ENCODE measurements at places on chromosomes 4 and X.
A peak's percentile ranks its signal among the peaks of the same experiment; 100 is the strongest.

DNA sequence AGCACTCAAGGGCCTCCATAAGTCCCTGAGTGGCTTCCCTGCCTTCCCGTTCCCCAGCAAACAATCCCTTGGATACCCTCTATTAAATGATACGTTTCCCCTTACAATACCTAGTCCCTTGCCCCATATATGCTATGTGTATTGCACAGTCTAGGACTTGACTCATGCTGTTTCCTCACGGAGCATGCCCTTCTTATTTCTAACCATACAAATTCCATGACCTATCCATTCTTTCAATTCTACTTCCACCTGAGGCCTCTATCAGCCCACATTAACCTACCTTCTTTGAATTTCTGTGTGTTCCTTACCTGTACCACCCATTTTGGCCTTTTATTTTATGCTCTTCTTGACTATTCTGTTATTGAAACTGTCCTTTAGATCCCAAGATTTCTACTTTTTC lies 2.9 kb upstream of the PGRMC2 start:
- DNase-seq: no peak

- DNase-seq: no peak
Observed at GRCh38 chrX:2325076-2325784, 175.5 kb downstream of the DHRSX start.

GRCh38 chr4:95251568-95251967 lies 297.2 kb downstream of the UNC5C start:
- DNase-seq: no peak

DNA sequence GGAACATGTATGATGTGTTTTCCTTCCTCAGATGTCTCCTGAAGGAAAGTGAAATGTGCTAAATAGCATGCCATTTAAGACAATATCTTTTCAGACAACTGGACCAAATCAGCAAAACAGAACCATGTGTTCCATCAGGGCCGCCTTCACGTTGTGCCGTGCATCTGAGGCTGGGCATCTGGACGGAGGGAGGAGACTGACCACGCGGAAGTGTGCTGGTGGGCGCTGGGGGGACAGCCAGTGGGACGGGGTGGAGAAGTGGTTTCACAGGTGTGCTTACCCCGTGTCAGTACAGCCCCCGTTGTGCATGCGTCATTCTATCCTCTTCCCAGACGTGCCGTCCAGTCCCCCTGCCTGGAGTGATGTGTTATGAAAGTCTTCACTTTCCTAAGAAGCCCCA lies 342.1 kb upstream of the FAT1 start:
- DNase-seq: no peak

DNA sequence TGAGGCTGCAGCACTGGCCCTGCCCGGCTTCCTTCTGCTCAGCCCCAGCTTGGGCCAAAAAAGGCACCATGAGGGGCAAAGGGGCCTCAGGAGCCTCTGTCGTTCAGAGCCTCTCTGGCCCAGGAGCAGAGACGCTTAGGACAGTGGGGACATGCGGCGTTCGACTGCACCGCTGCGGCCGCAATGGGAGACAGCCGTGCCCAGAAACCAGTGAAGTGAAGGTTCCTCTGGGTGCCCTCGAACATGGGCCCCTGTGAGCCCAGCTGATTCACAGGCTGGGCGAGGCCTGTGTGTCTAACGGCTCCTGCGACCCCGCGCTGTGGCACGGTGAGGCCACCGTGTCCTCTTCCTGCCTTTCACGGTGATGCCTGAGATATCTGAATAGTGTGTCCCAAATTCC lies 235.0 kb downstream of the AFAP1 start:
- no peak for DNase-seq

DNA sequence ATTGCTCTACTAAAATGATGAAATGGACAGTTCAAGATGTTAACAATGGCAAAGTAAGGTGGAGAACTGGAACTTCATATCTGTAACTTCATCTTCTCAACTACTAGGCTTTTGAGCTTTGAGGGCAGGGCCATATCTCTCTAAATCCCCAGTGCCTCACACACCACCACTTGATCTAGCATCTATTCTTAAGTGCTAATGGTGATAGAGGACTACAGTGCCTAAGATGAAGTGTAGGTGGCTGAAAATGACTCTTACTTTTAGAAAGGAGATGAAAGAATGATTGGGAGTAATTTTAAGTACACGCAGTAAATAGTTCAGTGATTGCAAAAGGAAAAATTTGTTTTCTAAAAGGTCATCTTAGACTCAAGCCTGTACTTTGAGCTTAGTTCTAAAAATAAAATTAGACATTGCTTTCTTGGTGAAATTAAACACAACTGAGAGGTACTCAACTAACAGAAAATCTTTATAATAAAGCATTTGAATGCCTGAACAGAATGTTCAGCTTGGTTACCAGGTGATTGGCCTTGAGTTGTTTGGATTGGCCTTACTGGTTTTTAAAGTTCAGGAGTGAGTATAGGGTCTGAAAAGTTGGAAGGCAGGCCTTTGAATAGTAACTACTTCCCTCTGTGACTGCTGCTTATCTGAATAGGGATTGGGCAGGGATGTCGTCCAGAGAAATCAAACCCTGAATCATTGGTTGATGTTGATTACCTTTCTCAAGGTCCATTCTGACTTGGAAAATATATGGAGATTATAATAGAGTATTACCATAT lies 45.4 kb downstream of the DIAPH2 start:
- no peak for DNase-seq

GRCh38 chr4:41215155-41215554 lies 813 bp upstream of the APBB2 start:
- no peak for DNase-seq

- no peak for DNase-seq
Observed at GRCh38 chr4:171667906-171668305, 145.3 kb upstream of the GALNTL6 start.

- DNase-seq: no peak
Observed at GRCh38 chr4:133910165-133910564, 291.4 kb downstream of the PABPC4L start.

GRCh38 chr4:55488716-55489115 lies 58.0 kb downstream of the CLOCK start:
- no peak for DNase-seq

DNA sequence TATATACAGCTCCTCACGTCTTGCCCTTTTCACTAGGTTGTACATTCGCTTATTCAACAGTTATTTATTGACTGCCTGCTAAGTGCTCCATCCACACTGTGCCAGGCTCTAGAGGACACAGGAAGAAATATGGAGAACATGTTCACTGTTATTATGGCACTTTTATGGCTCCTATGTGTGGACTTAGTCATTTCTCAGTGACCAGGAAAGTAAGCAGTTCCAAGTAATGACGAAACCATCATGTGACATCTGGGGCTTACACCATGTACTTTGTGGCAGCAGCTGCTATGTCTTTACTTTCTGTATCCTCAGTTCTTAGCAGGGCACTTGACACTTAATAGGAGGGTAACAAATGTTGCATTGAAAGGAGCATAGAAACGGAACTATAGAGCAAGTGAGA lies 278.0 kb downstream of the ANK2 start:
- no peak for DNase-seq

DNA sequence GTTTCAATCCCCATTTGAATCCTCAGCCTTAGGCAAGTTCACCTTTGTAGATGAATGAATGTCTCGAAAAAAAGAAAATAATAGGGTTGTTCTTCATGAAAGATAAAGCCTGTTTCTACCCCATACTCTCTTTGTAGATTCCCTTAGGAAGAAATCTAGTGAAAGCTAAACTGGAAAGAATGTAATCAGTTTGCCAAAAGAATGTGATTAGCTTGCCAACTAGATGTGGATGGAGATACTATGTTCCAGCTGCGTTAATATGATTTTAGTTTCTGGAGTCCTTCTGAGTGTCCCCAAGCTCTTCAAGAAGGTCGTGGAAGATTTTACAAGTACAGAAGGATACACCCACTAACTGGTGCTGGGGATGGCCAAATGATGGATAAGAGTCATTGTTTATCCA lies 162.3 kb upstream of the EDNRA start:
- DNase-seq: no peak

DNA sequence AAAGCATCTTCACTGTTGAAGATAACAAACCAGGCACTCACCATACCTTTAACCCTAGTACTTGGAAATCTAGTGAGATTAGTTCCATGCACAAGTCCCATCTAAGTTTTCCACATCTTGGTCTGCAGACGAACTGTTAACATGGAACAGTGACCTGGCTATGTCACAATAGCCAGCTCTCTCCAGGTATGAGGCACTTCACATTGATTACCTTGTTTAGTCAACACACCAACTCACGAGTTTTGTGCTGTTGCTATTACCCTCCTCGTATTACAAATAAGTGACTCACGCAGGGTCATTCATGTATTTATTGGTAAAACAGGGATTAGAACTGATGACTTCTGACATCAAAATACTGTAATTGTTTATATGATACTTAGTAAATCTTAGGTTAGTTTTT lies 36.4 kb upstream of the FRAS1 start:
- no peak for DNase-seq

DNA sequence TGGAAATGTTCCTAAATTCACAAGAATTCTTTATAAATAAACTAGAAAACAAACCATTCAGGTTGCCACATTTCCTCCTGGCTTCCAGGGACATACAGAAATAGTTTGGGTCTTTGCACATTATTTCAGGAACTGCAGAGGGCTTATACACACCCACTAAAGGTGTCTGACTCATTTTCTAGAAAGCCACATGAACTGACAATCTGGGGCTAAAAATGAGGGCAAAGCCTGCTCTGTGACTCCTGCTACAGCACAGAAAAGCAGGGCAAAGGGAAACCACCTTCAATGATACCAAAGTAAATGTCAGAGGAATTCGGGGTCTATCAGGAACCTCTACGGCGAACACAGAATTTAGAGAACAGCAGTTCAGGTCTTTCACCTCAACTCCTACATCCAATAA lies 112.2 kb upstream of the MAP3K15 start:
- DNase-seq: no peak

DNA sequence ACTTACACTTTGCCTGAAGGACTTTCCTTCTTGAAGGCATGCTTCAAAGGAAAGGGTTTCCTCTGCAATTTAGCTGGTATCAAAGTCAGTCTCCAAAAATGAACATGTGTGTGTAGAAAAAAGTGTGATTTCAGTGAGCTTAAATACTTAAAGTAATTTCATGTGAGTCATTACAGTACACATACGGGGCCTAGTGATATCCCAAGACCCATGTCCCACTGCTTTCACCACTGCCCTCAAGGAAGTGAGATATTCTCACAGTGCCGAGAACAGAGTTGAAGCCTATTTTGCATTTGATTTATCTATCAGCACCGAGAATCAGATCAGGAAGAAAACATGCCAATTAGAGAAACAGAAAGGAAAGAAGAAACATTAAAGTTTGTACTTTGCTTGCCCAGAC lies 61.0 kb downstream of the CHST7 start:
- DNase-seq: no peak

DNA sequence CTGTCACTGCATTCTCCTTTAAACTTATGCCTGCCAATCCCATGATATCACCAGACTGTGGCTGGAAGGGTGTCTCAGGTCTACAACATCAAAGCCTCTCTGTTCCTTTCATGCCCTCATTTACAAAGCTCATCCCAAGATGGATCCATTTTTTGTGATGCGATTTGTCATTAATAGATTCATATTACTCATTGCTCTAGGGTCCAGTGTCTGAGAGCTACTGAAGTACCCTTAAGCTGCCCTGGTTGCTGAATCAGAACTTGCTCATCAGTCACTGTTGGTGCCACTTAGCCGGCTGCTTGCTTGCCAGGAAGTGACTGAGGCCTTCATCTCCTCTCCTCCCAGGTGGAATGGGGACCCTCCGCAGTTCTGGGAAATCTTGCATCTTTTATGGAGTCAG lies 395.5 kb upstream of the BOD1L1 start:
- DNase-seq: no peak

- no peak for DNase-seq
Observed at GRCh38 chr4:8599657-8600056, 7.1 kb downstream of the CPZ start.

DNA sequence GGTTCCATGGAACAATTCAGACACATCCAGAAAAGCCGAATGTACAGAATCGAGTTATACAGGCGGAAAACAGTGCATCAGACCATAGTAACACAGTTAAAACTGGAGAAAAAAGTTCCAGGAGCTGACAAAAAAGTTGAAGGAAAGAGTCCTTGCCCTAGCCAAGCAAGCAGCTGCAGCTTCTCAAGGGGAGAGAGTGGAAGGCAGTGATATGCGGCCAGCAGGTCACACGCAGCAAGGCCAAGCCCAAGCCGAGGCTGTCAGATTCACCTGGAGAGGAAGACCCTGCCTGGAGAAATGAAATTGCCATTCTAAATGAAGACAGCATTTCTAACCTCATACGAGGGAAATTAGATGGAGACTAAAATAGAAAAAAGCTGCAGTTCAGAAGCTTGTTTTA lies 55.8 kb downstream of the RGS12 start:
- no peak for DNase-seq

DNA sequence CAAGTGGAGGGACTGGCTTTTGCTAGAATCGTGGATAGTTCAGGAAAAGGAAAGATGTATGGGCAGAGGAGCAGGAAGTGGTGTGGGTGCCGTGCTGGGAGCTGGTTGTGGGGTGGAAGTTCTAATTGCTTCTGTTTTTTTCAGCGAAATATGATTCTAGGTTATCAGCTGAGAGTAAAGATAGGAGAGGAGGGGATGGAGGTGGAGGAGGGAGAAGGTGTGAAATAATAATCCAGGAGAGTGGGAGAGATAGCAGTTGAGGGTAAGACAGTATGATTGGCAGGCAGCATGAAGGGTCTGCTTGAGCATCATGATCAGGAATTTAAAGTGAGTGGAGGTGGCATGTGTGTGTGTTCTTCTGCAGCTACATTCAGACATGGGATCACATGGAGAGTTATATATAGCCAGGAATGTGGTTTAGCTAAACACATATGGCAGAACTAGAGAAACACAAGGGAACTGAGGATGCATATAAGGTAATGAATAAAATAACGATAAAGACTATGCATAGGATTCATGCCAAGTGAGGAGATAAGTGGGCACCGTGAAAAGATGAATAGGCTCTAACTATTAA lies 133.7 kb downstream of the ANK2 start:
- no peak for DNase-seq

DNA sequence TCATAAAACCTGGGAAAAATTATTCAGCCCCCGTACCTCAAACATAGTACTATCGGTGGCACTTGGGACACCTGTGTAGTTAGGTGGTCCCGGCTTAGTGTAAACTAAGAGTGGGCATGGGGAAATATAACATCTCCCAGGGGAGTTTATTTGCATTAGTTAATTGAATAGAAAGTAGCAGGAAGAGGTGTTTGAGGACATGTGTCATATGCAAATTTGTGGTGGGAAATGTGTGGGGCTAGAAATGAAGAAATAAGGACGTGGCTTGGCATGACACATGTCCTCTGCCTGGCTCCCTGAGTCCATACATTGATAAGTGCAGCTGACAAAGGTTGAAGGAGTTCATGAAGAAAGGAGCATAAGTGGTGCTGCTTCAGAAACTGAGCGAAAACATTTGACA lies 483.6 kb downstream of the SH2D1A start:
- DNase-seq: peak; percentile 0

DNA sequence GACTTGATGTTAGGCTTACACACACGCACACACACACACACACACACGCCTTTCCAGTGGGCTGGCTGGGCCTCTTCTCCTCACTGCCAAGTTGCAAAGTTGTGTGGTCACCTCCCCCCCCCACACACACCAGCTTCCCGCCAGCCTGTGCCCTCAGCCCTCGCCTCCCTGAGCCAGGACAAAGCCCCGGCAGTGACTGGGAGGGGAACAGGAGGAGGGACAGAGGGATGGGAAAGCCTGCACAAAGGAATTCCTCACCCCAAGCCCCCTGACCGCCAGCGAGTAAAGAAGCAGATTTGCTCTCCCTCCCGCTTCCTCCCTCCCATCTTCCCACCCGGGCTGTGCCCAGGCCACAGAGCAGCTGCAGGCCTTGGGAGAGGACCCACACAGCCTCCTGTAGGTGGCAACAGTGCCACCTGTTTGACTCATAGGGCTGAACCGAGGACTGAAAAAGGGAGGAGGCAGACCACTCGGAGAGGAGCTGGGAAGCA lies at the start of gene GDPD2:
Gene GDPD2 (plus strand): TSS at position 464 of the 491 bp plus-strand sequence. CDS start 1,671 bp downstream, outside the sequence.
- DNase-seq: no peak

GRCh38 chrX:15194146-15194545 lies 75.7 kb downstream of the ASB9 start:
- DNase-seq: no peak

Measured in activated T-cell treated with anti-CD3 and anti-CD28 coated beads for 48 hours (primary cell).